Fibroblast of skin of left biceps (primary cell): ENCODE measurements at places on chromosomes 16 and 17.
A peak's percentile ranks its signal among the peaks of the same experiment; 100 is the strongest.

- no peak for DNase-seq
Measured at GRCh38 chr16:19436540-19436939, 18.9 kb downstream of the TMC5 start.

DNA sequence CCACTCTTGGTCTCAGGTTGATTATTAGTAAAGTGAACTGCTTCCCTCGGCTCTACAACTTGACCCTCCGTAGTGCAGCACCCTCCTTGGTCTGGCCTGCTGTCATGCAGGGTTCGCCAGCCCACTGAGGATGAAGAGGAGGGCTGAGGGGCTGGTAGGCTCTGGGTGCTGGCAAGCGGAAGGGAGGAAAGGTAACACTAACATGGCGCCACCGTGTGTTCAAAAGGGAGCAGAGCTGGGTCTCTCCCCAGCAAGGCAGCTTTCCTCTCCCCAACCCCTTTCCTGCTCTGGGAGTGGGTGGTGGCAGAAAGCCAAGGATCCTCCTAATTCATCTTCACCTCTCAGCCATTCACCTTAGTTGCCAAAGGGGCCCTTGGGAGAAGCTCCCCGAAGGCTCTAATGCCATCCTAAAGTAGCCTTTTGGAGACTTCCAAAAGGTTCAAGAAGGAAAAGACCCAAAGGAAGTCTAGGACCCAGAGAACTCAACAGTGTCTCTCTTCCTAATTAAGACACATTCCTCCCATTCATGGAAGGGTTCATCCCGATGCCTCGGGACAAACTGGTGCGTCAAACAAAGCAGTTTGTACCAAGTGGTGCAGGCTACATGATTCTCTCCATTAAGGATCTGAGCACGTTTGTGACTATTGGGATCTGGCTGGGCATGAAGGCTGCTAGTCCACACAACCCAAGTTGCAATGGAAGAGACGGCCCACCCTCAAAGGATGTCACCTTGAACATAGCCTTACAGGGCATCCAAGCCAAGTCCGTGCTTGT is 90.8 kb upstream of the TOB1 start:
- DNase-seq, result no peak

DNA sequence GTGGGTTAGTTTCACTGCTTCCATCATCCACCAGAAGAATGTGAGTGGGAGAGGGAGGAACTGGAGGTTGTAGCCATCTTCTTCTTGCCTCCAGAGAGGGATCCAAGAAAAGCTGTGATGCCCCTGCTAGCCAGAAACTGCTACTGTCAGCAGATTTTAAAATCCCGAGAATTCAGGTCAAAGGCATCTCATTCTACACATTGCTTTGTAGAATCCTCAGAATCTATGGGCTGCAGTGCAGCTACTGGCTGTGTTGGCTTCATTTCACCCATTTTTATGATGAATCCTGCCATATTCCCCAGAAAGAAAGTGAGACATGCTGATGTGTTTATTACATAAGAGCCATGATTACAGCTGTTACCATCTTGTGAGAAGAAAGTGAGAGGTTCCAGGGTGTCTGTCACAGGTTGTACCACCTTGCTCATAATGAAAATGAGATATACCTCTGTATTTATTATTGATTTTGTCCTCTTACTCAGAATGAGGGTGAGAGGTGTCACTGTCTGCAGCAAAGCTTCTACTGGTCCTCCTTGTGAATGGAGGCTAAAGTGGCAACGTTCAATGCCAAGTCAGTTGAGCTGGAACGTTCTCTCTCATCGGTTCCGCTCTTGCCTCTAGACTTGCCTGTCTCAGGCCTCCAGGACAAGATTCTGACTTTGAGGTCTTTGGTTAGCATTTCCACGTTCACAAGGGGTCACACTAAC is 50.1 kb upstream of the MYH10 start:
- no peak for DNase-seq

DNA sequence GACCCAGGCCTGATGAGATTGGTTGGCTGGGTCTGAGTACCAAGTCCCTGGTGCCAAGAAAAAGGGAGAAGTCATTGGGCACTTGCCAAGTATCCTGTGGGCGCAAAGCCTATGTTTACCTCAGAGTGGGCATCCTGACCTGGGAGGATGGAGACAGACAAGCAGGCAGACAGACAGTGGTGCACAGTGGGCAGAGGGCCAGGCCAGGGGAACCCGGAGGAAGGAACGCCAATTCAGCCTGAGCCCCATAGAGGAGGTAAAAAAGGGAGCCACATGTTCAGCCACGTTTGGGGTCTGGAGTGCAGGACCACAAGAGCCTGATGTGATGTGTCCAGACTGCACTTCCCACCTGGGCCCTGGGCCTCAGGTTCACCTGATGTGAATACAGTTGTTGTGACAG is 5.4 kb downstream of the PHKG2 start:
- no peak for DNase-seq

DNA sequence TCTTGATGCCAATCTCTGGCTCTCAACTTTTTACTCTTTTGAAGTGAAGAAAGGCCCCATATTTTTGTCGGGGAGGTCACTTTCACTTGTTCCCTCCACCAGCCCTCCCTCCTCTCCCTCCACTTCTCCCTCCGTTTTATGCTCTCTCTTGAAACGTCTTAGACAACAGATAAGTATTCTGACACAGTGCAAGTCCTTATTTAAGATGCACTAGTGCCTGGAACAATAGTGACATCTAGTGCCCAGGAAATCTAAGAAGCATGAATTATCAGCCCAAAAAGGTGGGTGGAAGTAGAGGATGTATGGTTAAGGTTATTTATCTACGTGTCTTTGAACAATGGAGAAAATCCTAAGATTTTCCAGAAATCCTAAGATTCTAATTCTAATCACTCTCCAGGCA is 17.9 kb downstream of the PSME3IP1 start:
- DNase-seq, result peak; percentile 44

- no peak for DNase-seq
Measured at GRCh38 chr16:75787440-75787839, 61.1 kb upstream of the CPHXL start.

DNA sequence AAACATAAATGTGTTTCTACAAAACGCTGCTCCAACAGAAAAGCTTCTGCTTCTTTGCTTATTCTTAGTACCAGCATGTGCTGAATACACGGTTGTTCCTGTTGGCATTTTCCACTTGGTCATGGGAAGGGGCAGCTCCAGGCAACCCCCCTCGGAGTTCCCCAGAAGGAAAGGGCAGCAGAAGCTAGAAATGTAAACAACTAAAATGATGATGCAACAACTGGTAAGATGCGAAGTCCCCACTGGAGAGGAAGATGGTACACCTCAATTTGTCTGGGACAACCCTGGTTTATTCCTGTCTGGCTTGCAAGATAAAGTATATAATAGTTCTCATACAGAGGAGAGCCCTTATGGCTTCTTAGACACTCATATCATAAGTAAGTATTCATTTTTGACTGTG is 9.2 kb upstream of the CCL13 start:
- DNase-seq, result no peak

GRCh38 chr16:68037841-68038597 is 14.9 kb downstream of the DUS2 start:
- DNase-seq, result no peak

- no peak for DNase-seq
Measured at GRCh38 chr16:70152578-70153302, 20.8 kb upstream of the CLEC18C start.

DNA sequence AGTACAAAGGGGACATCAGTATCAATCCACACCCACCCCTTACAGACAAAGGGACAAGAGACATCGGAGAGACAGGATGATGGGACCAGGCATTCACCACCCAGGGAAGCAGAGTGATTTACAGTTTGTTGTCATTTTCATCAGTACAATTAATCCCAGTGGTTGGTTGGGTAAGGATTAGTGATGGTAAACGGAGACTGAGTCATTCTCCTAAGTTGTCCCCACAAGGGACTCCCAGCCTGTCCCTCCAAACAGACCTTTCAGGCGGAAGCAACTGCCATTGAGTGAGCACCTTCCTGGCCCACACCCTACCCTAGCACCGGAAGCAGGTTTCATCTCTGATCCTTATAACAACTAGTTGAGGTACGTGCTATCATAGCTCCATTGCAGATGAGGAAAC is 11.2 kb downstream of the PPL start:
- no peak for DNase-seq

GRCh38 chr16:1262846-1263221 is 7.0 kb downstream of the TPSD1 start:
- DNase-seq, result no peak

GRCh38 chr17:30526401-30526800 is 49.2 kb downstream of the GOSR1 start:
- DNase-seq, result no peak

GRCh38 chr17:49757151-49757777 is 6.7 kb downstream of the FAM117A start:
- DNase-seq, result no peak

DNA sequence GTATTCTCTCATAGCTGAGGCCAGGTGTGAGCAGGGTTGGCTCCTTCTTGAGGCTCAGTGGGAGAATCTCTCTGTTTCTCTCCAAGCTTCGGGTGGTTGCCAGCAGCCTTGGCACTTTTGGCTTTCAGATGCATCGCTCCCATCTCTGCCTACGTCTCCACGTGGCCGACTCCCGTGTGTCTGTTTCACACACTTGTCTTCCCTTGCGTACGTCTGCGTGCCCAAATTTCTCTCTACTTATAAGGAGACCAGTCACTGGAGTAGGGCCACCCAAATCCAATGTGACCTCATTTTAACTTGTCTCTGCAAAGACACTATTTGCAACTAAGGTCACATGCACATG is 14.7 kb downstream of the OSBPL7 start:
- no peak for DNase-seq

GRCh38 chr17:45739786-45740185 is 44.3 kb upstream of the CRHR1 start:
- DNase-seq, result no peak

DNA sequence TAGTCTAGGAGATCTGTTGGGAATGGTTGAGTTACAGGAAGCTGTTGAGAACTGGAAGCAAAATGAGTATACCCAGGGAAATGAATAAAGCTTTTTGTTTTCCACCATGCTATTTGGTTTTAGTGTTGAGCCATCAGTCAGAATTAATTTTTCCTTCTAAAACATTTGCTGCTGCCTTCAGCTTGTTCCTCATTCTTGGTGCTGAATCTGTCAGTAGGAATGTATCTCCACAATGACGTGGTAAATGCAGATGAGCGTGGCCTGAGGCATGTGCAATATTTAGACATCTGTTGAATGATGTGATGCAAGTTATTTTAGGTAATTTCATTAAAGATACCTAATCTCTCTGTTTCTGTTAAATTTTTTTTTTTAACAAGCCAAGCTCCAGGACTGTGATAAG is 10.9 kb downstream of the HAPSTR1 start:
- DNase-seq, result peak; percentile 78

GRCh38 chr16:49767998-49768397 is 87.9 kb downstream of the ZNF423 start:
- DNase-seq, result no peak

- DNase-seq, result no peak
Measured at GRCh38 chr17:11369575-11369974, 128.6 kb downstream of the SHISA6 start.

- no peak for DNase-seq
Measured at GRCh38 chr16:77881355-77882030, 93.1 kb downstream of the VAT1L start.

DNA sequence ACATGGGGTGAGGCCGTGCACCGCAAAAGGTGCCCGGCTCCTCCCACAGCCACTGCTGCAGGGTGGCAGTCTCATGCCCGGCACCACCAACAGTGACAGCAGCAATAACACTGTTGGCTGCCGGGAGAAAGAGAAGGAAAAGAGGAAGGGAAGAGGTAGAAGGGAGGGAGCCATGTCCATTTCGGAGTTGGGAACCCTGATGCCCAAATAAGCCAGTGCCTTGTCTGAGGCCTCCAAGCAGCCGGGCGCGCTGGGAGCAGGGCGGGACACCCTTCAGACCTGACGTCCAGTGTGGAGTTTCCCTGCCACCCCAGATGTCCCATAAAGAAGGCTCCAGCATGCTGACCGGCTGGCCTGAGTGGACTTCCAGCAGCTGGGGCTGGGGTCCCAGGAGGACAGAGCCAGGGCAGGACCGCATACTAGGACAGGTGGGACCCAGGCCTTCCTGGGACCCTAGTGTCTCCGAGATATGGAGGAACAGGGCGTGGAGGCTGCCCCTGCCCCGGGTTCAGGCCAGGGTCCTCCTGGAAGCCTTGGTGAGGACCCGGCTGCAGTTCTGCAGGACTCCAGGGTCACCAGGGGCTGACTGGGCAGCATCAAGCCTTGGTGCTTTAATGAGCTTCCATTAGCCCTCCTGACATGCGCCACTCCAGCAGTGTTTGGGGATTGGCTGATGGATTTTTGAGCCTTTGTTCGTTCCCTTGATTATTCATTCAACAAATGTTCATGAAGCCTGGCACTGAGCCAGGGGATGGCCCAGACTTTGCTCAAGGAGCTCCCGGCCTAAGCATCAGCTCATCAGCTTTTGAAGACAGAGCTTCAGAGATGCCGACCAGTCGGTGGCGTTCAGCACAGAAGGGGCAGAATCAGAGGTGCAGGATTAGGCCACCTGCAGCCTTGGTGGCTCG is 223.6 kb upstream of the CIBAR2 start:
- no peak for DNase-seq

DNA sequence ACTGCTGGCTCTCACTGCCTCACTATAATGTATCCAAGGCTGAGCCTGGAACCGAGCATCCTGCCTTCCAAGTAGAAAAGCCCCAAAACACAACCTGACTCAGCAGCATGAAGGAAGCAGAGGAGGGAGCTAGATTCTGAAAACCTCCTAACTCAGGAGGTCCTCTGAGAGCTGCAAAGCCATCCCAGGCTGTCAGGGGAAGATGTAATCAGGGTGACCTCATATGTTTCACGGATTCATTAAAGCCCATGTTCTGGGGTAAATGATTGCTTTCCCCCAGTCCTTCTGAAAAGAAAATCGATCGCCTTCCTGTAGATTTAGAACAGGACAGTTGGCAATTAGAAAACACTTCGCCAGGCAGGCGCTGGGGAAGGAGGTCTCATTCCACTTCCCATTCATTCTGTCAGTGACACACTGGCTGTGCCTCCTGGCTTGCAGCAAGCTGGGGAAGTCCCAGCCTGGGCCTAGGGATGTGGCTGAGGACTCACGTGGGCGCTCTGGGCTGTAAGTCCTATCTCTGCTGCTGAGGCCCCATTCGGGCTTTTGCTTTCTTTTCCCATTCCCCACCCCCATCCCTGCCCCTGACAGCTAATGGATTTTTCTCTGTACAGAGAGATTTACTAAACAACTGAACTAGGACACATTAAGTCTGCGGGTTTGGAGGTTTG is 75.7 kb upstream of the TMEM132E start:
- no peak for DNase-seq

DNA sequence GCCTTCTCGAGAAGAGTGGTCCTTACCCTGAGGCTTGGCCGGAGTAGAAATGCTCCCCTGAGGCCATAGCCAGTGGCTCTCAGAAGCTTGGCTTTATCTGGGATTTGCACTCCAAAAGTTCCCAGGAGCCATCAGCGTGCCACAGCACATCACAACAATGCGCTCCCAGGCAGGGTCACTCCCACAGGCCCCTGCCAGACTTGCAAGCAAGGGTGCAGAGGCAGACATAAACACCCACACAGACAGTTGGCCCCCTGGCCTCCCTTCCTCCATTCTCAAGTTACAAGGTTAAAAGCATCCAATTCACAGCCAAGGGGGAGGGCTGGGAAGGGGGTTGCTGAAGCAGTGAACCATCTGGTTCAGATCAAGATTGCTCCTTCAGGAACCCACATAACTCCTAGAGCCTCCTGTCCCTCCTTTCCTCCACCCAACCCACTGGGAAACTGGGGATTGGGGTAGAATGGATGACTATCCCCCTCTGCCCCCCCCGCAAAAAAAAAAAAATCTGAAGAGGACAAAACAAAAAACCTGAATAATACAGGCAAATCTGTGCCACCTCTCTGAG is 1.8 kb downstream of the ST3GAL2 start:
- DNase-seq, result peak; percentile 83

- no peak for DNase-seq
Measured at GRCh38 chr16:65406933-65407332, 285.1 kb upstream of the CDH11 start.
